ENCODE measurements at places on chromosomes 5 and 9. TPM values are rescaled to one million over a fixed set of nuclear protein-coding genes. Genes with fewer than 3 reads are reported as not detected.

Gene WDR41
- 18.3 TPM for total RNA-seq

DNA sequence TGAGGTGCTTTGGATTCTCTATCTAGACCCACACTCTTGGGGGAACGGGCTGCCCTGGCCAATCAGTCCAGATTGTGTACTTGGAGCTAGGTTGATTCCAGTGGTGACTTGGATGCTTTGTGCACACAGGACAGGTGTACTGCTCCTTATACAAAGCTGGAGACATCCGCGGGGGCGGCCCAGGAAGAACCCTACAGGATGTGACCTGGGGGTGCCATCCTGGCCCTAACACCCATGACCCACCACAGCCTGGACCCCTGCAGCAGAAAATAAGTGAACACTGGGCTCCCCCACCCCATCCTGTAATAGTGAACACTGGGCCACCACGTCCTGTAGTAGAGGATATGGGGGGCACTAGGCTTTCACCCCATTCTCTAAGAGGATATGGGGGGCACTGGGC is 12.1 kb upstream of the PLEKHG4B start:
- no peak for DNase-seq

GRCh38 chr5:30000231-30000630 is 1193.3 kb upstream of the CDH6 start:
- no peak for DNase-seq

DNA sequence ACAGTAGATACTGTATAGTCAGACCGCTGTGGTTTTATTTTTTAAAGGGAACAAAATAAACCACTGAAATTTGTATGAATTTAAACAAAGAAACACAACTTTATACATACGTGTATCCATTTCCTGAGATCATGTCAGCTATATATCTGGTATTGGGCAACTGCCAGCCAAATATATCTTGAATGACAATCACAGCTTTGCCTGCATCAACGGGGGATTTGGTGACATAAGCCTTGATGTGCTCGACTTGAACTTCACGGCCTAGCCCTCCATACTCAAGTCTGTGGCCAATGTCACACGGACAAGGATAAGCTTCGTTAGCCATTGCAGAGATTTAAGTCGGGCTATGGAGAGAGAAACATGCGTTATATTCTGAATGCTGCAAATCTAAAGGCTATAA is 17.3 kb downstream of the CMBL start:
- DNase-seq: no peak

DNA sequence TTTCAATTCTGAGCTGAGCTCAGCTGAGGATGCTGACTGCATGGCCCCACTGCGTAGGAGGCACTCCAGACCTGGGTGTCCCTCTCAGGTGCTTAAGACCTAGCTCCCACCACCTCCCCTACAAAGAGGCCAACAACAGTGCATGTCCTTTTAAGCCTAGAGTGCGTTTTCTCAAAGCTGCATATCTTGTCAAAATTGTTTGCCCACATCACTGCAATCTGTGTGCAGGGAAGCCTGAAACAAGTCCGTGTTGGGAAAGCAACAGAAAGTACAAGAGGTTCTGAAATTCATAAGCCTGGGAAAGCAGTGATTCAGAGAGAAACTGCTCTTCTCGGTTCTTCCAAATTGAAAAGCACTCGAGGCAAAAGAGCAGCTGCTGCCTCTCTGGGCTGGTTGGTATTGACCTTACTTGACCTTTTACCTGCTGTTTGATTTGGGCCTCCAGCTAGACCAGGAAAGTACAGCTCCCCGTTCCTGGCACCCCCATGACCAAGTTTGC is 238.4 kb downstream of the NR2F1-AS1 start:
- DNase-seq: no peak
